Muscle of leg (tissue), 16 donors: ENCODE measurements at places on chromosomes 2 and 18. TPM values are rescaled to one million over a fixed set of nuclear protein-coding genes. Genes with fewer than 3 reads are reported as not detected.
A peak's percentile ranks its signal among the peaks of the same experiment; 100 is the strongest.

THUMPD2 gene
- 16.9 TPM for polyA plus RNA-seq

MOCOS gene
- 0.35 TPM for polyA plus RNA-seq

SULT1C3 gene
- not detected for polyA plus RNA-seq

DNAJC5G gene
- polyA plus RNA-seq, result 0.19 TPM

CCL20 gene
- 6.3 TPM for polyA plus RNA-seq

ATP6V1C2 gene
- 3.7 TPM for polyA plus RNA-seq

DNA sequence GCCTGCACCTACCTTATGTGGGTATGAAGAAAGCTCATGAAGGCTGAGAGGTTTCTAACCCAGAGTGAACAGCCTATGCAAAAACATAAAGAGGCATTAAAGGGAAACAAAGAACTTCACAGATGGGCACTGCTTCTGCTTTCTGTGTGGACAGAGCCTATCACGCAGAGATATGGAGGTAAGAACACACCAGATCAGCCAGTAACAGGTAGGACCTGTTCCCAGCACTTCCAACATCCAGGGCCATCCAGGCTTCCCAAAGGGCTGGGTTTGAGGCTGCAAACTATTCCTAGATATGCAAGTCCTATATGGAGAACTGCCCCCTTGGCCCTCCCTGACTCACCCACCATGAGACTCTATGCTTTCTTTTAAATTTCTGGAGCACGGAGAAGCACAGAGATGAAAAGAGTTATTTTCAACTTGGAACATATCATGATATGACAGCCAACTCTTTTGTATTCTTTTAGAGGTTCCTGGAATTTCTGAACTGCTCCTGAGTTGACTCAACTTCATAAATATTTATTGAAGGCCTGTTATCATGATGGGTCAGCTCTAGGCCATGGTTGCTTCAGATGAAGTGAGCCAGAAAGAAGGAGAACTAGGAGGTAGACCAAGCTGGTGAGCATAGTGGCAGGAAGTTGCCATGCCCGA lies 77.4 kb upstream of the PPP1CB start:
- no peak for DNase-seq

DNA sequence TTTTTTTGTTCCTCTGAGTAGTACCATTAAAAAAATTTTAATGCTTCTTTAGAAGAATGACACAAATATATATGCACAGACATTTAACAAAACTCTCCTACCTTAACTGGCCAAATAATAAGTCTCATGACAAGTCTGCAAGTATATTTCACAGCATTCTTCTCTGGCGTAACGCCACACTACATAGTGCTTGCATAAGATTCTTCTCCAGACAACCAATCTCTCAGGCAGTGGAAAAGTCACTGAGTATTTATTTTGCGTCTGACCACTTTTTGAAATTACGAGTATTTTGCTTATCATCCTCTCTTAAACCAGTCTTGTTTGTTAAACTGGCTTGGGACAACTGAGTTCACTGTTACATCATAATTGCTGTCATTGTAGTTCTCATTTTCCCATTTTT lies 749.2 kb downstream of the ADCYAP1 start:
- DNase-seq, result peak; percentile 20

DNA sequence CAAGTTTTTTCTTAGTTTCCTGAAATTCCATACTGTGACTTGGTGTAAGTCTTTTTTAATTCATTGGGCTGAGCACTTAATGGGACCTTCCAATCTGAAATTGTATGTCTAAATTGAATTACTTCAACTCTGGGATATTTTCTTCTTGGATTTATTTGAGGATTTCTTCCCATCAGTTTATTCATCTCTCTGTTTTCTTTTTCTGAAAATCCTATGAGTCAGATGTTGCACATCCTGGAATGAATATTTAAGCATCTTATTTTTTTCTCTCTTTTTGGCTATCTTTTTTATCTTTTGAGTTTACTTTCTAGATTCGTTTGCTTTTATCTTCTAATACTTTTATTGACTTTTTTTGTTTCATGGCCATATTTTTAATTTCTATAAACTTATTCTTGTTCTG lies 55.4 kb upstream of the ACYP2 start:
- DNase-seq, result no peak

GRCh38 chr2:107717661-107718060 lies 109.0 kb upstream of the RGPD4 start:
- DNase-seq, result no peak

GRCh38 chr18:45820106-45820745 lies 5.2 kb upstream of the SIGLEC15 start:
- no peak for DNase-seq

DNA sequence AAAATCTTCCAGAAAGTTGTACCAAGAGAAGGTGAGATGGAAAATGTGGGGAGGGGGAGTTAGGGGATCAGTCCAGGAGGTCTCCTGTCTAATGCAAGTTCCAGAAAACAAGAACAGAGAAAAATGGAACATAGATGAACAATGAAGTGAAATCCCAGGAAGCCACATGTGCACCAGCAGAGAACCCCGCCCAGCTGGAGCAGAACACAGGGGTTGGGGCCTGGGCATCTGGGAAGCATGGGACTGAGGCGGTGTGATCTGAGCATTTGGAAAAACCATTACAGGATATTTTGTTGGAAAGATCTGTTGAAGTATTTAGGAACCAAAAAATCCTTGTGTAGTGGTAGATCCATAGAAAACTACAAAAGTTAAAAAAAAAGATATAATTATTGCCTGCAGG lies 133.7 kb downstream of the INO80D start:
- DNase-seq, result peak; percentile 30

DNA sequence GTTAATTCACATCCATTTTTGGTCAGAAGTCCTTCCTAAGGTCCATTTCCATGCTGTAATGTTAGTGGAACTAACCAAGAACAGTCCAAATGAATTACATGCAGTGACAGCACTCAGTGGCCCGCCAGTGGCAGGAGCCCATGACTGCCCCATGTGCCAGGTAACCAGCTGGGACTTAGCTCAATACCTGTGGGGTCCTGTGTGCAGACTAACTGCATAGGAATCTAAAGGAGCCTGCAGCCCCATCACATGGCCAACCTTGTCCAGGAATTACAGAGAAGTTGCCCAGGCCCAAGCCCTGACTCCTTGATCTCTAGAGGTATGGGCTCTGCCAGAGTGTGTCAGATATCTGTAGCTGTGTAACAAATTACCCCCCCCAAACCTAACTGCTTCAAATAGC lies 35.4 kb upstream of the GPR17 start:
- DNase-seq, result no peak

GRCh38 chr2:162422894-162423293 lies 79.0 kb downstream of the GCA start:
- no peak for DNase-seq

DNA sequence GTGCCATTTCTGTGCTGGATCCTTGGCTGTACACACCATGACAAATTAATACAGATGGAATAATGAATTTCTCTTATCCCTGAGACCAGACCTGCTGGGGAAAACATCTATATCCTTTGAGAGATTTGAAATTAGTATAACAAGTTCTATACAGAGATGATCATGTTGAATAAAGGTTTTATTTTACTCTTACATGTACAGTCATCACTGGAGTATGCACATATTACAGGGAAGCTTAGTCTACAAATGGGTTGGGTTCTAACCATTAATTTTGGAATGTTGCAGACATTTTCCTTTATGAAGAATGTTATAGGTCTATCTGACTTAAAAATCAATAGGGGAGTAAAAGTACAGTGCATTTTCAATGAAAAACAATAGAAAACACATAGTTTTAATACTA lies 29.9 kb upstream of the MMADHC start:
- DNase-seq, result no peak

DNA sequence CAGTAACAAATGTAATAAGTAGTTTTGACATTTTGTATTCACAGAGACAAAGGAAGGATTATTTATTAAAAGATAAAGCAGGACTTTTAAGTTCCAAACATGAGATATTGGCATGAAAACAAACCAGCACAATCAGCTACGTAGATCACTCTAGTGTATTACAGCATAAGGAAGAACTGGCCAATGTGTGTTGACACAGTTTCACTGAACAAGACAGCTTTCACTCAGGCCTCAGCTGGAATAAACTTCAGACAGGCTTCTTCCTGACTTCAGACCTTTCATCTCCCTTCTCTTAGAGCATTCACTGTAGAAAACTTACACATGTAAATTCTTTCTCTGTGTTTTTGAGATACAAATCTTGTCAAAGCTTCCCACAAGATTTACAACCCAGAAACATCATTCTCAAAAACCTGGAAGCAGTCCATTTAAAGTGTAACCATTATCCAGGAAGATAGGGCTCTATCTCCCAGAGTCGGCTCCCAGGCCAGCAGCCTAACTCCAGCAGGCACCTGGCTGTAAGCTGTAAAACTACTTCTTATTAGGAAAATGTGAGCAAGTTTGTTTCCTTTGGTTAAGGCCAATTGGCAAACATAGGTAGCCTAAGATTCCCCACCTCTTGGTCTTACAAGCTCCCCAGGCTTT lies 768.3 kb upstream of the CDH7 start:
- DNase-seq, result peak; percentile 53

GRCh38 chr2:38517284-38517683 lies 85.4 kb downstream of the HNRNPLL start:
- no peak for DNase-seq
